Effector memory CD8-positive, alpha-beta T cell (primary cell): ENCODE measurements at places on chromosomes 2 and 18.

DNA sequence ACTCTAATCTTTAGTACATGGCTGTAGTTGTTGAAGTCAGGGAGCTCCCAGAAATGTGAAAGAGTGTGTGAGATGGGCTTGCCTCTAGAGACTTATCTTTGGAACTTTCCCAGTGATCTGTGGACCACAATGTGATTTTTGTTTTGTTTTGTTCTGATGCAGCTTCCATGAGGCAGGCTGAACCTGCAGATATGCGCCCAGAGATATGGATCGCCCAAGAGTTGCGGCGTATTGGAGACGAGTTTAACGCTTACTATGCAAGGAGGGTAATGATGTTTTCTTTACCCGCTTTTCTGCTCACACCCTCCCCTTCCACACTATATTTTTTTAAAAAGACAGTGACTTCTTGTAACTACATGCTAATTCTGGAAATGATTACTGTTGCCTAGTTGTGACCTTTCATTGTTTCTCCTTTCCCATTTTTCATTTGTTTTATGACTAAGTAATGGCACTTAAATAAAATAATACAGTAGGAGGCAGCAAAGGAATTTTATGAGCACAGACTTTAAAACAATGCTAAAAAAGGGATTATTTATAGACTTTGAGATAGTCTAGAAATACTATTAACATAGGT lies 29.3 kb downstream of the BCL2L11 start:
- DNase-seq = no peak

DNA sequence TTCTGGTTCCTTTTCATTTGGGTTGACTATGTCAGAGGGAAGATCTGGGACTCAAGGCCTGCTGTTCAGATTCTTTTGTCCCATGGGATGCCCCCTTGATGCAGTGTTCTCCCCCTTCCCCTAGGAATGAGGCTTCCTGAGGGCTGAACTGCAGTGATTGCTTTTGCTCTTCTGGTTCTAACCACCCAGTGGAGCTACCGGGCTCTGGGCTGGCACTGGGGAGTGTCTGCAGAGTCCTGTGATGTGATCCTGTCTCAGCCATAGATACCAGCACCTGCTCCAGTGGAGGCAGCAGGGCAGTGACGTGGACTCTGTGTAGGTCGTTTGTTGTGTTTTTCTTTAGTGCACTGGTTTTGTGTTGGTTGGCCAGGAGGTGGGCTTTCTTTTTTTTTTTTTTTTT lies 32.1 kb upstream of the RHOB start:
- DNase-seq = no peak

GRCh38 chr2:210224941-210225672 lies at the start of gene ACADL:
Gene ACADL (minus strand): TSS chr2:210225447. CDS start chr2:210225263, 184 bp downstream.
- DNase-seq = no peak

DNA sequence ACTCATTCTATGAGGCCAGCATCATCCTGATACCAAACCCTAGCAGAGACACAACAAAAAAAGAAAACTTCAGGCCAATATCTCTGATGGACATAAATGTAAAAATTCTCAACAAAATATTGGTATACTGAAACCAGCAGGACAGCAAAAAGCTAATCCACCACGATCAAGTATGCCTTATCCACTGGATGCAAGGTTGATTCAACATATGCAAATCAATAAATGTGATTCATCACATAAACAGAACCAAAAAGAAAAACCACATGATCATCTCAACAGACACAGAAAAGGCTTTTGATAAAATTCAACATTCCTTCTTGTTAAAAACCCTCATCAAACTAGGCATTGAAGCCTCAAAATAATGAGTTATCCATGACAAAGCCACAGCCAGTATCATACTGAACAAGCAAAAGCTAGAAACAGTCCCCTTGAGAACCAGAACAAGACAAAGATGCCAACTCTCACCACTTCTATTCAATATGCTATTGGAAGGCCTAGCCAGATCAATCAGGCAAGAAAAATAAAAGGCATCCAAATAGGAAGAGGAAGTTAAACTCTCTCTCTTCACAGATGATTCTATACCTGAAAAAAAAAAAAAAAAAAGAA lies 45.3 kb downstream of the RTTN start:
- DNase-seq = no peak

DNA sequence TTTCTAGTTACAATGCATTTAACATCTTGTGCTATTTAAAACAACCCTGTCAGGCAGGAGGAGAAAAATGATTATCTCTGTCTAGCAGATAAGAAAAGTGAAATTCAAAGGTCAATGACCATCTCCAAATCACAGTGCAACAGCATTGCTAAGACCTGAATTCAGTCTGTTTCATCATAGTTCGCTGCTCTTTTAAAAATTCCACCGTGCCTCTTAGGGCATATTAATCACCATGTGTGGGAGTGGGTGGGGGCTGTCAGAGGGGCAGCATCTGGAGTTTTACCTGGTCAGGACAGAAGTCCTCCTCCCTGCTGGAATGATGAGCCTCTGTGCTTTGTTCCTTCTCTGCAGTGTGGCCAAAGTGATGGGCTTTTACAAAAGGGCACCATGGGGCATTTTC lies 418.7 kb upstream of the RGPD4 start:
- DNase-seq = no peak

DNA sequence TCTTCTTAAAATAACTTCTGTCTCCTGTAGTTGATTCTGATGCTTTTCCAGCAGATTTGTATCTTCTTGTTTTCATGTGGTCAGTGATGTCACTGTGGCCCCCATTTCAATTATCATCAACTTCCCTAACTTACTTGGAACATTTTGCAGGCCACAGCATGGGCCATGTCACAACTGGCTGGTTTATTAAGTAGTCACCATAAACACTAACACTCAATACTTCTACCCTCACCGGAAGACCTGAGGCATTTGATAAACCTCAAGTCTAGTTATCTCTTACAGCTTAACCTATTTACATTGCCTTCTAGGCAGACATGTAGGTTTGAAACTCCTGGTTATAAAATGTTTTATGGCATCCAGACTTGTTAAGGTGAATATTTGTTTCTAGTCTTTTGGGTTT lies 37.4 kb upstream of the PROKR1 start:
- DNase-seq = no peak

- no peak for DNase-seq
Observed at GRCh38 chr18:44625386-44625785, 55.3 kb upstream of the SETBP1 start.

GRCh38 chr18:79901665-79902064 lies 49.8 kb downstream of the SLC66A2 start:
- DNase-seq = no peak
